ENCODE measurements at places on chromosomes 1 and 21. TPM values are rescaled to one million over a fixed set of nuclear protein-coding genes. Genes with fewer than 3 reads are reported as not detected.

DNA sequence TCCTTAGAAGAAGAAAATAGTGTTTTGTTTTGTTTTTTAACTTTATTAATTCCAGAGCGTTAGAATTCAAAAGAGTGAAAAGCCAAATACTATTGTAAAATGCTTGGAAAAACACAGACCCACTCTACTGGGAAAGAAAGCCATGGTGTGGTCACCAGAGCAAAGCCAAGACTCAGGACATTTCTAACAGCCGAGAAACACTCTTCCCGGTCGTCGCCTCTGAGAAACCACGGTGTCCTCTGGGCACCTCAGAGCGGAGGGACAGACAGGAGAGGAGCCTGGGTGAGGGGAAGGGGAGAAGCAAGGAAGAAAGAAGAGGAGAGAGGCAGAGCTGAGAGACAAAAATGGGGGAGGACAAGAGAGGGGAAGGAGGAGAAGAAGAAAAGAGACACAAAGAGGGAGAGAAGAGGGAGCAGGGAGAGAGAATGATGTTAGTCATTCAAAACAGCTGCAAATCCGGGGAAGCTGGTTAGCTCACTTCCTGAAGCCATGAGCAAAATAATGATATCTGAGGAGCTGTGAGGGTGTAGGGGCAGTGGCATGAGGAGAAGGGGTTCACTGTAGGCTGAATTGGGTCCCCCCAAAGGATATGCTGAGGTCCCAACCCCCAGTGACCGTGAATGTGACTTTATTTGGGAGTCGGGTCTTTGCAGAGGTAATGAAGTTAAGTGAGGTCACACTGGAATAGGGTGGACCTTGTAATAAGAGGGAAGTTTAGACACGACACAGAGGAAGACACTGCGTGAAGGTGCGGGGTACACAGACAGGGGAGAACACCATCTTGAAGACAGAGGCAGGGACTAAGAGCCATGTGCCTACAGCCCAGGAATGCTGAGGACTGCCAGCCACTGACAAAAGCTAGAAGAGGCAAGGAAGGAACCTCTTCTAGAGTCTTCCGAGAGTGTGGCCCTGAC is 58.2 kb upstream of the DMRTB1 start:
- no peak for DNase-seq

DNA sequence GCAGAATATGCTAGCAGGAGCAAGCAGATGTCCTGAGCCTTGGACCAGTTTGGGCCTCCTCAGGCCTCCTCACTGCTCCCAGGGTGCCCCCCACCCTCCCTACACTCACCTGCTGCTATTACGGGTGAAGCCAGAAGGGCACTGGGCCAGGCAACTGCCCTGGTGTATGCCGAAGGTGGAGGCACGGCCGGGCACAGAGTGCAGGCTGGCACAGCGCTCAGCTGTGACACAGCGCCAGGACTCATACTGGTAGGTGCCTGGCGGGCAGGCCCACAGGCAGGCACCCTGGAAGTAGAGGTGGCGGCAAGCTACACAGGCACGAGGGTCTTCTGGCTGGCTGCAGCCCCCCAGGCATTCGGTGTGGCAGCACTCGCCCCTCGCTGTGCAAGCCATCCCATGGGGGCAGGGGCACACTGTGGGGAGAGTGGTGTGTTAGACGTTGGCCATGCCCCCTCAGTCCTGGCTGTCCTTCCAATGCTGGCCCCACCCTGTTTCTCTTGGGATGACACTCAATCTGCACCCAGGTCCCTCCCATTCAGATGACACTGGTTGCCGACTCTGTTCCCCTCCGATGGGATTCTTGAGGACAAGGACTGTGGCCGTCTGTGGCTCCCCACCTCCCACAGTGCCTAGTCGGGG is 7.0 kb downstream of the INSRR start:
- no peak for DNase-seq

Gene TSPEAR
- not detected for total RNA-seq

DNA sequence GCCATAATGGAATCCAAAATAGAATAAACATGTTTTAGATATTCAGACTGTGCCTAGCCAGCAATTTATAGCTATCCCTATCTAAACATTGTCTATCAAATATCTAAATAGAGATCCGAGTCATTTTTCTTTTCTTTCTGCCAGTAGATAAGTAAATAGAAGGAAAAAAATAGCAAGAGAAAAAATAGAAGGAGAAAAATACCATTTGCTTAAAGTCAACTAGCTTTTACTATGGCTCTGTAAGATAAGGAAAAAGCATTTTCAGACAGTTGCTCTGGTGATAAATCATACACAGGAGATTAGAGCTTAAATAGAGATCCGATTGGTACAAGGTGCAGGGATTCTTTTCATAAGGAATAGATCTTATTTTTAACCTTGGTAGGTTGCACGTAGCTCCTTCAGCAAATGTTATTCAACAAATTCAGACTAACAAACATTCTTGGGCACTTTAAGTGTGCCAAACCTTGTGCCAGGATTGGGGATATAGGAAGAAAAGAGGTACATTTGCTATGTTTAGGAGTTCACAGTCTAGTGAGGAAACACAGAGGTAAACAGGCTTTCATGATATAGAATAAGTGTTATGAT is 70.1 kb upstream of the CCDC190 start:
- no peak for DNase-seq

DNA sequence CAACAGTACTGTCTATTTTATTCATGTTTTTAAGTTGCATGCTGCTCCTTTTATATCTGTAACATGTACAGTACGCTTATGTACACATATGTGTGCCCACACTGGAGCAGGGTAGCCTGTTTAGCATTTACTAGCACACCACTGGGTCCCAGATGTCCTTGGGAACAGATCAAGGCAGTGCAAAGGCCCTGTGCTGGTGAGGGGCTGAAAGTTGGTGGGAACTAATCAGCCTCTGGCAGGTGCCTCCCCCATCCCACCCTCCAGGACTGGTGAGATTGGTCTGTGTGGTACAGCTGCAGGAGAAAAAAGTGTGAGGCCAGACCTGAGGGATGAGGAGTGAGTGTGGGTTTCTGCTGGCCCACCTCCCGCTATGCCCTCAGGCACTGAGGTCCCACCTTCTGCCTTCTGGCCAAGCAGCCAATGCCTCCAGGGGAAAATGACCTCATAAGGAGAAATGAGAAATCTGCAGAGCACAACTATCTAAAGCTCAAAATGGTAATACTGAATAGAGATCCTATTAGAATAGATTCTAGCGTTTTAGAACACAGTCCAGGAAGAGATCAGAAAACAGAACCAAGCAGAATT is 58.9 kb downstream of the POFUT2 start:
- no peak for DNase-seq

DNA sequence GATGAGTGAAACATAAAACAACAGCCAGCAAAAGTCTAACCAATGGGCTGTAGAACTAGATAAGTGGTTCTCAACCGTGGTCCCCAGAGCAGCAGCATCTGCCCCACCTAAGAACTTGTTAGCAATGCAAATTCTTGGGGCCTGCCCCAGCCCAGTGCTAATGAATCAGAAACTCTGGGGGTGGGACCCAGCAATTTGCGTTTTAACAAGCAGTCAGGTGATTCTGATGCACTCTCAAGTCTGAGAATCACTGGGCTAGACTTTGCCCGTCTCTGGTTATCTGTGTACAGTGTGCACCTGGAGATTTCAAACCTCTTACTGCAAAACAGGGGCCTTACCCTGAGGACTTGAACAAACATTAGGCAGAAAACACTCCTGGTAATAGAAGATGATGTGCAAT is 66.5 kb downstream of the PLXNA2 start:
- no peak for DNase-seq

GRCh38 chr1:162141281-162142054 is 72.0 kb downstream of the NOS1AP start:
- DNase-seq, result no peak

Gene TEX38
- total RNA-seq, result not detected

GRCh38 chr1:150514913-150515327 is 632 bp upstream of the FALEC start:
- DNase-seq, result no peak

DNA sequence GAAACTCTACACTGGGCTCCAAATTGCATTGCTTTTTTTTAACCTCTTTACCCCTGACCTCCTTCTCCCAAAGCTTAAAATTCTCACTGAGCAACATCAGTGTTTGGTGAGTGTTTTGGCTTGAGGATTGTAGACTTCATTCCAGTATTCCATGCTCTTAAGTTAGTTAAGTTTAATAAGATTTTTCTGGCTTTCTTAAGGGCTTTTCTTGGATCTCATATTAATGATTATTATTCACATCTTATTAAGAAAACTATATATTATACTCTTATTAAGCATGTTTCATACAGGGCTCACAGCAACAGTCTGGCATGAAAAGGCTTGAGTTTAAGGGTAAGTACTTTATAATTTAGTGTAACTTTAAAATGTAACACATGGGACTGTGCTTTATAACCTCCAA is 141.8 kb downstream of the DISP1 start:
- no peak for DNase-seq

DNA sequence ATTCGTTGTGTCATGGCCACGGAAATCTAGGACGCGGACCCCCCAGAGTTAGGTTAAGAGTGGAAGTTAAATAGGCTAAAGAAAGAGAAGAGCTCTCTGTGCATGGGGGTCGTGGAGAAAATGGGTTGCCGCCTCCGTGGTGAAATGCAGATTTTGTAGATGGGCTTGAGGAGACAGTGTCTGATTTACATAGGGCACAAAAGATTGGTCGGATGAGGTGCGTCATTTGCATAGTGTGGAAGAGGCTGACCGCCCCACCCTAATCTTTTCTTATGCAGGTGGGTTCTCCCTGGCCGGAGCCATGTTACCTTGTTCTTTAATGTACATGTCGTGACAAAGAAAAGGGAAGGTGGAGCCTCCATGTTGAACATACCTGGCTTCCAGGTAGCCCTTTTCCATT is 14.3 kb upstream of the SLC5A9 start:
- no peak for DNase-seq

- no peak for DNase-seq
Observed at GRCh38 chr1:227357171-227357926, 39.1 kb upstream of the CDC42BPA start.

Gene ST6GALNAC3
- total RNA-seq, result 0.48 TPM

- DNase-seq, result no peak
Observed at GRCh38 chr21:18985584-18985983, 582.0 kb upstream of the TMPRSS15 start.

Measured in activated naive CD8-positive, alpha-beta T cell treated with anti-CD3 and anti-CD28 coated beads, Interleukin-2, amount 10 ng/mL, durations not matched to agents 7 days and 5 days (primary cell).